ENCODE measurements at places on chromosomes 1 and 21. TPM values are rescaled to one million over a fixed set of nuclear protein-coding genes. Genes with fewer than 3 reads are reported as not detected.

DNA sequence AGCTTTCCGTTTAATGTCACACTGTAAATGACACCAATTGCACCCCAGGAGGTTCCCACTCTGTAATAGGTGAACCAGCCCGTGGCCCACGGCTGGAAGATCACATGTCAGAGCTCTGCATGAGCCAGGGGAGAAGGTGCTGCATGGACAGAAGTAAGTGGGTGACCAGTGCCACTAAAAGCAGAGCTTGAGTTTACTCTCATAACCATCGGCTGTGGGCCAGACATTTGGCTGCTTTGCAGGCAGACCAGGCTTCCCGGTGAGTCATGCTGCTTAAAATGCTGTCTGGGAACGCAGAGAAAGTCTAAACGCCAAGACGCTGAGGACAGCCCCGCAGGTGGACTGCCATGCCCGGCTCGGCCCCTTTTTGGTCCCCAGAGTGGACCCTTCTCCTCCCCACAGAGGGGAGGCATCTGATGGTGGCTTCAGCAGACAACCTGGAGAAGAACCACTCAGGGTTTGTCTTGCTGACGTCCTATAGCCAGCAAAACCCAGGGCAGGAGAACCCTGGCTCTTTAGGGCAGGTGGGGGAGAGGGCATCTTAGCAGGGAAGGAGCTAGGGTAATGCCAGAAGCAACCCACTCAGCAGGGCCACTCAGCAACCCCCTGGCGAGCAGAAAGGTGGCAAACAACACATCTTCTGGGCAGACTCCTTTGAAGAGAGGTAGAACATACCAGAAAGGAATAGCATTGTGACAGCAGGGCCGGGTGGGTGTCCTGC is 7.3 kb downstream of the KIAA2013 start:
- H3K27me3 ChIP-seq: no peaks in the 10 kb centered on the region
- H3K36me3 ChIP-seq: peaks cover 6% of the 10 kb centered on the region
- no peak overlapping the region for H3K4me3 ChIP-seq
- DNase-seq: no peak
- peaks cover 3% of the 10 kb centered on the region for H3K4me1 ChIP-seq

GRCh38 chr1:11691928-11692711 is 610 bp downstream of the DRAXIN start:
- DNase-seq: no peak
- peak overlapping the region; percentile 74 for H3K27ac ChIP-seq
- H3K4me1 ChIP-seq: peaks cover 9% of the 10 kb centered on the region
- peaks cover 24% of the 10 kb centered on the region for H3K27me3 ChIP-seq
- no peaks in the 10 kb centered on the region for H3K36me3 ChIP-seq

DNA sequence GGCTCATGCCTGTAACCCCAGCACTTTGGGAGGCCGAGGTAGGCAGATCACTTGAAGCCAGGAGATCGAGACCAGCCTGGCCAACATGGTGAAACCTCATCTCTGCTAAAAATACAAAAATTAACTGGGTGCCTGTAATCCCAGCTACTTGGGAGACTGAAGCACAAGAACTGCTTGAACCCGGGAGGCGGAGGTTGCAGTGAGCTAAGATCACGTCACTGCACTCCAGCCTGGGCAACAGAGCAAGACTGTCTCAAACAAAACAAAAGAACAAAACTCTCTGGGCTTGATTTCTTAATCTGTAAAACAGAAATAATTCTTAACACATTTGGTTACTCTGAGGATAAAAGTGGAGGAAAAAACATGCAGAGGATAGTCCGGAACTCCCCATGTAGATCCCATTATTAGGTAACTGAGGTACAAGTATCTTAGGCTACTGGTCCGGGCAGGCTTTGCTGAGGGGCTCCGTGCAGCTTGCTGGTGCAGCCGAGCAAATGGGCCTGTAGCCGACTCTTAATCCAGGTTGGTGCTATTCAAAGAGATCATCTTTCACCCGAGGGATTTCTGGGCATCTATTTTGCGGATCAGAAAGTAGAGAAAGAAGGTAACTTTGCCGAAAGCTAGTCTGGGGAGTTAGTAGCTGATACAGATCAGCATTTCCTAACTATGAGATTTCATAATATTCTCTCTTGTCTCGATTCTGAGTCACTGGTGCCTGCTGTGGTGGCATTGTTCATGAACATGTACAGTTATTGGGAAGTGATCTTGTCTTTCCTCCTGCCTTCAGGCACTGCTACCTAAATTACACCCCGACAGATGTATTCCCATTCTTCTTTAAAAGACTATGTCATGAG is 56.8 kb downstream of the NFIA start:
- H3K27ac ChIP-seq: no peak overlapping the region
- H3K27me3 ChIP-seq: peaks cover 76% of the 10 kb centered on the region
- H3K4me3 ChIP-seq: no peak overlapping the region
- H3K4me1 ChIP-seq: peaks cover 6% of the 10 kb centered on the region
- DNase-seq: no peak
- H3K36me3 ChIP-seq: no peaks in the 10 kb centered on the region

Gene OR6K6
- not detected for total RNA-seq

Gene ZMPSTE24
- 41.9 TPM for total RNA-seq

DNA sequence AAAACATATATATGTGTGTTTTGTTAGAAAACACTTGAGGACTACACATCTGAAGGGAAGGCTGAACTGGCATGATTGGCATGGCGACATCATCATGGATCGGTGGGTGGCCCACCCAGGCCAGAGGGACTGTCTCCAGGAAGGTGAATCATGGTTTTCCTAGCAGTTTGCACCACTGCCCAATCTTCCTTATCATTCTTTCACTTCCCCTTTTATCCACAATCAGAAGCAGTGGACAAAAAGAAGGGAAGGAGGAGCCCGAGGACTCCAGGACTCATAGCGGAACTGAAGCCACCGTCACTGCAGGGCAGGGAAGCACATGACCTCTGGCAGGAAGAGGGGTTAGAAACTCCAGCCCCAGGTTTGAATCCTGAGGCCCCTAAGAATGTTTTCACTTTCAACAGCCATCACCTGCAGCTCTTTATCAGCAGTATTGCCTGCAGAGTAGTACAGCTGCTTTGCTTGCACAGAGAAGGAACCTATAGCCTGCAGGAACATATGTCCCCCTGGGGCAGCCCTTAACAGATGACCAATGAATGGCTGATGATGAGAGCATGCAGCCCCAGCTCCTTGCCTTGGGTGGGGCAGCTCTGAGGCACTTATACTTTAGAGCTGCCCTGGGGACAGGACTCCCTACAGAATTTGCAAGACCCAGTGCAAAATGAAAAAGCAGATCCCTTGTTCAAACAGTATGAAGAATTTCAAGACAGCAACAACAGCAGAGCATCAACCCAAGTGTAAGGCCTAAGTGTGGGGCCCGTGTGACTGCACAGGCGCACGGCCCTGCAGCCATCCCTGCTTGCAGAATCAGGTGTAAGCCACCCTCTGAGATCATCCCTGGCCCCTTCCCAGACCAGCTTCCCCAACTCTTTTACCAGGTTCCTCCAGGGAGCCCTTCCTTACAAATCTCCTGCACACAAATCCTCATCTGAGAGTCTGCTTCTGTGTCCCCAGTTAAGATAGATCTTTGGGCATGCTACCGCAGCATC is 241.8 kb upstream of the IRF2BP2 start:
- no peak overlapping the region for H3K27ac ChIP-seq
- no peak overlapping the region for H3K4me3 ChIP-seq
- H3K27me3 ChIP-seq: peaks cover 3% of the 10 kb centered on the region
- DNase-seq: no peak
- H3K4me1 ChIP-seq: peaks cover 22% of the 10 kb centered on the region

Gene LIPI
- total RNA-seq: not detected

DNA sequence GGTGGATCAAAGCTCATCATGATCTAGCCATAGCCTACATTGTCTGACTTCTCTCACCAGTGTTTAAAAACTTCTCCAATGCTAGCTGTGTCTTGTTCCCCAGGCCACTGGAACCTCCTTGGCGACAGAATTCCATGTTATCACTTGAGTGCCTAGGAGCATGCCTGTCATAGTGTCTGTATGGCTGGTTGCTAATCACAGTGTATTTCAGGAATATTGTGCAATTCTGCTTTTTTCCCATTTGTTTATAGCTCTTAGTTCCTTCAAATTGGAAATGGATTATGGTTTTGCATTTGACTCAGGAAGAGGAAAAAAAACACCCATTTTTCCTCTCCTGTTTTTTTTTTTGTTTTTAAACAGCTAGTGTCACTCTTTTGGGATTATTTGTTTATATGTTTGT is 25.5 kb downstream of the ROR1 start:
- H3K27ac ChIP-seq: no peak overlapping the region
- H3K27me3 ChIP-seq: no peaks in the 10 kb centered on the region
- peaks cover 37% of the 10 kb centered on the region for H3K4me1 ChIP-seq
- H3K36me3 ChIP-seq: no peaks in the 10 kb centered on the region
- DNase-seq: no peak

Gene MPL
- total RNA-seq: not detected

Gene MYBPH
- not detected for total RNA-seq

- peaks cover 10% of the 10 kb centered on the region for H3K4me1 ChIP-seq
- H3K36me3 ChIP-seq: peaks cover 18% of the 10 kb centered on the region
- DNase-seq: no peak
- H3K27me3 ChIP-seq: peaks cover under 1% of the 10 kb centered on the region
These were observed 13.2 kb downstream of the RHOU start for GRCh38 chr1:228748431-228748830.

Gene ERICH3
- 1.1 TPM for total RNA-seq

Gene RAB42
- total RNA-seq: 2.1 TPM
